ENCODE measurements at places on chromosomes 4 and X.

GRCh38 chr4:136328131-136328530 is 1204.2 kb downstream of the PCDH18 start:
- no peak for DNase-seq

GRCh38 chrX:93466383-93466782 is 207.0 kb downstream of the NAP1L3 start:
- DNase-seq = no peak

GRCh38 chr4:188201851-188202250 is 62.6 kb downstream of the TRIML1 start:
- DNase-seq = no peak

GRCh38 chrX:39577206-39577984 is 520.4 kb downstream of the BCOR start:
- no peak for DNase-seq

DNA sequence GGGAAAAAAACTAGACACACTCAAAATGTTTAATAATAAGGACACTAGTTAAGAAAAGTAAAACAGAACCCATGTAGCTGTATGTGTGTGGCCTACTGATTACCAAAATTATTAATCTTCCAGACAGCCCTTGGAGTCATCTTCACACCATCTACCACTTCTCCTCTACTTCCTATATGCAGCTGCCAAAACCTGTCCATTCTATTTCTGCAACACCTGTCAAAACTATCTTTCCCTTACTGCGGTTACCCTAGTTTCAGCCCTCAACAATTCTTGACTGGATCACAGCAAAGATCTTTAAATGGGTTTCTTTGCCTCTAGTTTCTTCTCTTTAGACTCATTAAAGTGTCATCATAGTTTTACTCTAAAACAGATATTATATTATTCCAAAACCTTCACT is 72.6 kb downstream of the GPR82 start:
- DNase-seq = no peak

DNA sequence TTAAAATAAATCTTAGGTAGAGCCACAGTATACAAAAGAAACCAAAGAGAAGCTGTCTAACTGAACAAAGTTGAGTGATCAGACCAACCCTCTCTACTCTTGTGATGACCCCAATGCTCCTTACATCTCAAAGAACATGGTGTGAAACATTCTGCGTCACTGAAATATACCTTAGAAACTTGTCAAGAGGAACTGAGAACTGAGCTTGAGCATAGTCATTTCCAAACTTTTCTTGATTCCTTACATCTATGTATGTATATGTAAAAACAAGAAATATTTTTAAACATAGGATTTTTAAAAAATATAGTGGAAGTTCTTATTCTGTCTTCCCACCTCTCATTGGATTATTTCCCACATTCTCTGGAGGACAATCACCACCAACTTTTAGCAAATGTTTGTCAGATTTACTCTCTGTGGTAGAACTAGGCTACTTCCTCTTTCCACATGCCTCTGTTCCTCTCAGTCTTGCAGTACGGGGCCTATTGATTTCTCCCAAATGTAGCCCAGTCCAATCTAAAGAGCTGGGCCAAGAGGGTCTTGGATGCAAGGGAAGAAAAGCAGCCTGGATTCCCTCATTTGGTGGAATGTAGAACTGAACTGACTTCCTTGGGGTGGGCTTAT is 98.2 kb upstream of the HHIP start:
- no peak for DNase-seq

DNA sequence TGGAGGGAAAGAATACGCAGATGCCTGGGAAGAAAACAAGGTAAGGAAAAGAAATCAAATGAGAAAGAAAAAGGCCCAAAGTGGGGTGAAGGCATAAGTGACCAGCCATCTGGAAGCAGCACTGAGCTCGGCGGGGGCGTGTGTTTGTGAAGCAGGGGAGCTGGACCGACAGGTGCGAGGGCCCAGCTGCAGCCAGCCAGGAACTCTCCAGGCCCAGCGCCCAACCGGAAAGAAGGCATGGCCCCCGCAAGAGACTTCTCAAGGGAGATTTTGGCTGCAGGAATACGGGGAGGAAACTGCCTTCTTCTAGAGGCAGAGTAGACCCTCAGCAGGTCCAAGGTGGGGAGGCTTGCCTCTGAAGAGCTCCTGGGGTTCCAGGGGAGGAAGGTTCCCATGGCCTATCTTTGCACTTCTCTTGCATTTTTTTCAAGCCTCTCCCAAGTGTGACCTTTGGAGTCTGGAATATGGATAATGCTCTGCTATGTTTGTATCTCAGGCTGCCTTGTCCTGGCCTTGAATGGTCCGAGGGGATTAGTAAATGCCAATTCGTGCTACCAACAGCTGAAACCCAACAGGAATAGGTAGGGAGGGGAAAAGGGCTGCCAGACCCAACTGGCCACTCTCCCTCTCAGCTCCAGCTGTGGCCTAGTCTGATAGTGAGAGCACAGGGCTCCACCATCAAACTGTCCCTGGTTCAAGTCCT is 10.8 kb upstream of the CITED1 start:
- no peak for DNase-seq

- DNase-seq = no peak
Observed at GRCh38 chr4:168877511-168878491, 132.3 kb downstream of the CBR4 start.

- DNase-seq = no peak
Observed at GRCh38 chr4:79047316-79047715, 108.1 kb upstream of the PAQR3 start.

GRCh38 chrX:71178908-71179307 is 34.3 kb downstream of the NLGN3 start:
- no peak for DNase-seq

GRCh38 chr4:40255393-40256281 is 58.8 kb downstream of the RHOH start:
- no peak for DNase-seq

GRCh38 chr4:71609167-71609566 is 174.7 kb downstream of the GC start:
- no peak for DNase-seq

- no peak for DNase-seq
Observed at GRCh38 chr4:54439831-54440243, 210.7 kb downstream of the PDGFRA start.

DNA sequence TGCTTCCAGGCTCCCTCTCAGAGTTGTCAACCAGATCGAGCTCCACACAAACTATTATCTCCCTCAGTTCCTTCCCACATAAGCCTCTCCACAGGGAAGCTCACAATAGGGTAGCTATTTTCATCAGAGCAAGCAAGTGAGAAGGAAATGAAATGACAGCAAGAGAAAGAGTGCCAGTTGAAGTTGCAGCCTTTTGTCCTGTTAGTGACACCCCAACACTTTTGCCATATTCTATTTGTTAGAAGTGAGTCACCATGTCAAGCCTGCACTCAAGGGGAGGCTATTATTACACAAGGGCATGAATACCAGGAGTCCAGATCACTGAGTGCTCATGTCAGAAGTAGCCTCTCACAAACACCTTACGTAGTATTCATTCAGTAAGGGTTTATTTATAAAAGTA is 266.3 kb upstream of the NOCT start:
- DNase-seq = no peak

GRCh38 chr4:187469627-187470026 is 525.9 kb upstream of the ZFP42 start:
- no peak for DNase-seq

- DNase-seq = no peak
Observed at GRCh38 chr4:93217431-93217830, 611.1 kb upstream of the ATOH1 start.

- DNase-seq = no peak
Observed at GRCh38 chrX:38811515-38812243, 10.4 kb downstream of the MID1IP1 start.

Measured in cortex of kidney (tissue), 1 donor.